Sigmoid colon (tissue), 7 donors: ENCODE measurements at places on chromosomes 13 and 19. TPM values are rescaled to one million over a fixed set of nuclear protein-coding genes. Genes with fewer than 3 reads are reported as not detected.

GRCh38 chr13:60837806-60838205, 440.8 kb downstream of the TDRD3 start:
- no peak for DNase-seq

DNA sequence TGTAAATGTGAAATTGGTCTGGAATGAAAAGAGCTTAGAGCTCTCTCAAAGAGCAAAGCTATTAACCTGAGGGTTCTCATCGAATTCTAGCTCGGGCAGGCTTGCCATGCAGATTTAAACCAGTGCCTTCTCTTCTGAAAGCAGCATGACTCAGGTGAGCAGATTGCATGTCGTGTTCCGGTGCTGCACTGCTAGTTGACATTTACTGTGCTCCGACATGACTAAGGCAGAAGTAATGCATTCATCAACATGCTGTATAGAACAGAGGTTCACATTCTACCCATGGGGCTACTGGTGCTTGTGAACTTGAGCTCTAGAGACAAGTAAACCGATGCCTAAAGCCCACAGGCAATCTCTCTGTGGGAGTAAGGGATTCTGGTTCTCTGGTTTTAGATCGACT, 947.7 kb downstream of the EFNB2 start:
- no peak for DNase-seq

- no peak for DNase-seq
These were observed 51.6 kb downstream of the DNAJC15 start for GRCh38 chr13:43074824-43075510.

- no peak for DNase-seq
These were observed 587 bp downstream of the S1PR4 start for GRCh38 chr19:3178973-3179738.

GRCh38 chr19:1853295-1854038, 5.2 kb upstream of the REXO1 start:
- DNase-seq, result peak; percentile 86

- DNase-seq, result peak; percentile 87
These were observed 15.7 kb downstream of the PLIN3 start for GRCh38 chr19:4851551-4852290.

- DNase-seq, result no peak
These were observed 24.4 kb upstream of the OR7C2 start for GRCh38 chr19:14916848-14917247.

DNA sequence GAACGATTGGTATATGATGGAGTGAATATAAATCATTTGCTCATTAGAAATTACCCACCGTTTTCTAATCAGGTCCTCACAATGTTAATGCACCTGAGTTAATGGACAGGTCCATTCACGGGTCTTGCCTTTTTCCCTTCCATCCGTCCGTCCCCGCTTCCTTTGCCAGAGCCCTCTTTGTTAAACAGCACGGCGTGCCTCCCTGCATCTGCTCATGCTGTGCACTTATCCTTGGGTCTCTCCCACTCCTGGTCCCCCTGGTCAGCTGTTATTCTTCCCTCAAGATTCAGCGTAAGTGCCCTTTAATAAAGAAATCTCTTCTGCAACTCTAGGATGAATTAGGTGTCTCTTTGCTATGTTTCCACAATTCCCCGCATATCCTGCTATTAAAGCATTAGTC, 324.5 kb downstream of the DNAJC15 start:
- DNase-seq, result no peak

GRCh38 chr13:58865286-58865685, 1233.7 kb downstream of the PCDH17 start:
- no peak for DNase-seq

GRCh38 chr13:109744512-109745051, 41.8 kb downstream of the IRS2 start:
- peak; percentile 82 for DNase-seq

DNA sequence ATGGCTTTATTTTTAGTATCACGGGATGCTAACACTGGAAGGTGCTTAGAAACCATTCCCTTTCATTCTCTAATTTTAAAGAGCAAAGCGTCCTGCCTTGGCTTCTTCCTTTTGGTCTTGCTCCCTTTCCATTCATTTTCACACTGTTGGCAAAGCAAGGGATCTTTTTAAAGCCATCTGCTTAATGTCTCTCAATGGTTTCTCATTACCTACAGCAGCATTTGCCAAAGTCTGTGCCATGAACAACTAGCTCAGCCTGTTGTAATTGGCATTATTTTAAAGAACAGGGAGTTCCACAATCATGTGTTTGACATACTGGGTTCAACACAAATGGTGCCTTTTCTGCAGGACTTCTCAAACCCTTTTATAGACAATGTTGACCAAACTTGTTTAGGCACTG, 444.3 kb downstream of the GPC6 start:
- DNase-seq, result no peak

DNA sequence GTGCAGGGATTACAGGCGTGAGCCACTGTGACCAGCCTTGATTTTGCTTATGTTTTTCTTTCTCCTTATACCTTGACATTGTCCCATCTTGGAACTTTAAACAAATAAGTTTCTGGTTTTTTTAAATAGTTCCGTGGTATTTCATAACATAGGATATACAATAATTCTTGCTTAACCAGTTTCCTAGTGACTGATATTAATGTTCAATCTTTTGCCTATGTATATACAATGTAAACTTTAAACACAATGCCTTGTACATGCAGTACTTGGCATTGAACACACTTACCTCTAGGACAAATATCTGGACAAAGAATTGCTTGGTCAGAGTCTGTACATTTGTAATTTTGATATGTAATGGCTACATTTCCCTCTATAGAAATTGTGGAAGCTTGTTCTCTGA, 24.4 kb upstream of the SPACA4 start:
- no peak for DNase-seq

- no peak for DNase-seq
These were observed 78.3 kb downstream of the CYSLTR2 start for GRCh38 chr13:48731957-48732569.

GRCh38 chr19:44955505-44956439, 592 bp downstream of the CLPTM1 start:
- no peak for DNase-seq

DNA sequence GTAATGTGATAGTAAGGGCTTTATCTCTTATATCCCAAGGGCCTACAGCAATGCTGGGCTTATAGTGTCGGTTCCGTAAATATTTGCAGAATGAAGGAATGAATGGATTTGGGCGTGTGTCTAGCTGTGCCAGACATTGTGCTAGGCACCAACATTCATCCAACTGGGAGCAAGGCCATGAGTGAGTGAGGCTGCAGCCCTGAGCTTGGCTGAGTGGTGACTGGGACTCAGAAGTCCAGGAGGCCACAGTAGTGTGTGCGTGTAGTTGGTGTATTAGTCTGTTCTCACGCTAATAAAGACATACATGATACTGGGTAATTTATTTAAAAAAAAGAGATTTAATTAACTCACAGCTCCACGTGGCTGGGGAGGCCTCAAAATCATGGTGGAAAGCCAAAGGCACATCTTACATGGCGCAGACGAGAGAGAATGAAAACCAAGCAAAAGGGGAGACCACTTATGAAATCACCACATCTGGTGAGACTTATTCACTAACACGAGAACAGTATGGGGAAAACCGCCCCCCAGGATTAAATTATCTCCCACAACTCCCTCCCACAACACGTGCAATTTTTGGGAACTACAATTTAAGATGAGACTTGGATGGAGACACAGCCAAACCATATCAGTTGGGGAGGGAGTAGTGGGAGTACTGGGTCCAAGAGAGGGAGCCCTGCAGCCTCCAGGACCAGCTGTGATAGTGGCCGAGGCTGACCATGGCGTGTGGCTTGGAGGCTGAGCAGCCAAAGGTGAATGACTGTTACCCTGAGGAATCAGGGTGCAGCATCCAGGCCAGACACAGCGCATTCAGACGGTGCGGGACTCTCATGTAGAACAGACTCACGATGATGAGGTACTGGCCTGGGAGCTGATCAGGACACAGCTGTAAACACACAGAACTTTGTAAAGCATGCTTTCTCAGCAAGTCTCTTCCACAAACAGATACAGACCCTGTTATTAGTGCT, 104.6 kb downstream of the TEX26 start:
- DNase-seq, result peak; percentile 3

GRCh38 chr13:91123456-91124127, 223.9 kb upstream of the MIR17HG start:
- no peak for DNase-seq

GRCh38 chr13:29905845-29906244, 55.4 kb upstream of the UBL3 start:
- DNase-seq, result no peak

- DNase-seq, result no peak
These were observed 248.4 kb upstream of the TSHZ3 start for GRCh38 chr19:31597616-31598015.

GRCh38 chr19:10761443-10762250, 43.8 kb downstream of the DNM2 start:
- DNase-seq, result no peak

- DNase-seq, result peak; percentile 94
These were observed 3.6 kb downstream of the PRMT1 start for GRCh38 chr19:49680421-49681351.

- DNase-seq, result no peak
These were observed 34.9 kb downstream of the HTR2A start for GRCh38 chr13:46861959-46862358.

GRCh38 chr19:19459707-19460251, 54.3 kb downstream of the GATAD2A start:
- no peak for DNase-seq

DNA sequence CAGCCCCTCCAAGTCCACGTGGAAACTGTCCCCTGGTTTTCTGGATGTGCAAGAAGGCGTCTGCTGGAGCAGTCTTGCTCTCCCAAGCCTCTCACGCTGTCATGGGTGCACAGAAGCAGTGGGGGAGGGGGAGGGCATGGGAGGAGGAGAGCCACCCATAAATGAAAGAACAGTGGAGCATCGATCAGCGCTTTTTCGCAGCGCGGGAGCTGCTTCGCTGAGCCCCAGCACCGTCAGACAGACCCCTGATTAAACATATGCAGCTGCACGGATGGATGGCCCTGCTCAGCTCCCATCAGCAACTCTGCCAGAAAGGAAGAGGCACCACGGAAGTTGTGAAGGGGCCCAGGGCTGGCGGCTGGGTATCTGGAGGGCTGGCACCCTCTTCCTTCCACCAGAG, 264.9 kb downstream of the UQCRFS1 start:
- DNase-seq, result no peak

GRCh38 chr13:96431044-96431581, 341.2 kb downstream of the HS6ST3 start:
- DNase-seq, result no peak

GRCh38 chr19:2650515-2650914, 52.0 kb downstream of the GNG7 start:
- DNase-seq, result no peak

DNA sequence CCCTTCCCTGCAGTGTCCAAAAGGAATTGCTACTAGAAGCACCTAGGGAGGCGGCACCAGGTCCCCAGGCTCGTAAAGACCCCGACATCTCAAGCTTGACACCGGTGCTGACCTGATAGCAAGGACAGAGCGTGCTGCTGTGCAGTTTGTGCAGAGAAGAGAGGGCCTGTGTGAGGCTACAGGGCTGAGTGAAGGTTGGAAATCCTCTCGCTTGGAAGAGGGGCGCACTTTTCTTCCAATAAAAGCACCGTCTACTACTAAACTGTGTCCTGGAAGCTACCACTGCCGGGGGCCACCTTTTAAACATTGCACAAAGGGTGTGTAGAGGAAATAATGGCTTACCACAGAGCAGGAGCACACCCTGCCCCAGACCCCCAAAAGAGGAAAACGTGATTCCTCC, 11.0 kb downstream of the TMEM272 start:
- no peak for DNase-seq

DNA sequence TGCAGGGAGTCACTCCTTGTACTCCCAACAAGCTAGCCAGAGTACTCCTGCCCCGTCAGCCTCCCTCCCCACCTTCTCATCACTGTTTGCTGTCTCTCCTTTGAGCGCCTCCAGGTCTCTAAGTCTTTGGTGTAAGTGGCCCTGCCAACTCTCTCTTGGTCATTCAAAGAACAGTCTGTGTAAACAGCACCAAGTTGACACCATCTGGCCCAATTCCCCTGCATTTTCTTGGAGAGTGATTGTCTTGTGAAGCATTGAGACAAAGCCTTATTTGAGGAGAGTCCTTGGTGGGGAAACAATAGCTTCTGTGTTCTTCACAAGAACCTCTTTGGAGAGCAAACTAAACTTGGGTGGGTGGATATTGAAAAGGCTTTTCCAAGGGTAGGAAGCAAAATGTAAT, 114.6 kb upstream of the RNF113B start:
- no peak for DNase-seq

GPR18 gene
- not detected for polyA plus RNA-seq

TMIGD2 gene
- not detected for polyA plus RNA-seq

KDELR1 gene
- 195 TPM for polyA plus RNA-seq

DPY19L3 gene
- 1.4 TPM for polyA plus RNA-seq

MRPL54 gene
- 168 TPM for polyA plus RNA-seq

HSPB6 gene
- polyA plus RNA-seq, result 4.4 TPM

EBI3 gene
- 3.6 TPM for polyA plus RNA-seq

IFI30 gene
- polyA plus RNA-seq, result 412 TPM

LGI4 gene
- polyA plus RNA-seq, result 9.0 TPM

IZUMO2 gene
- not detected for polyA plus RNA-seq

MAST1 gene
- polyA plus RNA-seq, result 1.2 TPM

KLK7 gene
- not detected for polyA plus RNA-seq

LILRA5 gene
- polyA plus RNA-seq, result 6.0 TPM

ASPDH gene
- polyA plus RNA-seq, result not detected

ADAMTSL5 gene
- not detected for polyA plus RNA-seq

KLK12 gene
- not detected for polyA plus RNA-seq

ZNF728 gene
- not detected for polyA plus RNA-seq

MZT1 gene
- polyA plus RNA-seq, result 12.7 TPM

MATK gene
- not detected for polyA plus RNA-seq
